ENCODE measurements at places on chromosomes 5 and 9. TPM values are rescaled to one million over a fixed set of nuclear protein-coding genes. Genes with fewer than 3 reads are reported as not detected.

Gene SMIM27
- 7.8 TPM for total RNA-seq

Gene ACOT12
- total RNA-seq = not detected

Gene GLDC
- total RNA-seq = 1.3 TPM

Gene RMRP
- 3,234 TPM for total RNA-seq

Gene CER1
- total RNA-seq = not detected

- no peak for DNase-seq
Measured at GRCh38 chr9:128705051-128705965, 3.0 kb downstream of the PKN3 start.

DNA sequence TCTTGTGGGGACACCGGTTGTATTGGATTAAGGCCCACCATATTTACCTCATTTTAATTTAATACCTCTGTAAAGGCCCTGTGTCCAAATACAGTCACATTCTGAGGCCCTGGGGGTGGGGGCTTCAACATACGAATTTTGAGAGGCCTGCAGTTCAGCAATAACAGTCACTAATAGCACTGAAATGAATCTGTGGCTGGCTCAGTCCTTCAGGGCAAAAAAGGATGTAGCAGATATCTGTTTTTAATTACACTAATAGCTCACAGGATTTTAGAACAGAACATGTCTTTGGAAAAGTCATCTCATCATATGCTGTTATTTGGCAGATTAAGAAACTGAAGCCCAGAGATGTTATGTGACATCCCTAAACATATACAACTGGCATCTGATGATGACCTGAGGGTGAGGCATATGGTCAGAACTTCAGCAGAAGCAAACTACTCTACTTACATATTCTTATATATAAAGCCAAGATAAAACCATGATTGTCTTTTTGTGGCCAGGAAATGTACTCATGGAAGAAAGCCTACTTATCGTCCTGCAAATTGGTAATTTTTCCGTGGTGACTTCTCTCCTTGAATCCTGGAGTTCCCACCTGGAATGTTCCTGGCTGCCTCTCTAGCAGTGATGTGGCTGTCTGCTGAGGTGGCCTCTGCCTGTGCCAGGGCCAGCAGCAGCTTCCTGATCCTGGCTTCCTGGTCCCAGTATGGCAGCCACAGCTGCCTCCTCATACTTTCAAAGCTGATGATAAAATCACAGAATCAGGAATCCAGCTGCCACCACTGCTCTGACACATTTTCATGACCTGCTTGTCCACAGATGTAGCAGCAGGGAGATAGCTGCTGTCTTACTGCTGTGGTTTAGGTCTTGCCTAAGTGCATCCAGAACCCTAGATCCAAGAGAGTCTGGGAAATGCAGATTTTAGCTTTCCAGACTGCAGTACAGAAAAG lies 72.1 kb upstream of the ANKRD55 start:
- DNase-seq = no peak

GRCh38 chr5:39058178-39058921 lies 15.8 kb downstream of the RICTOR start:
- DNase-seq = no peak

DNA sequence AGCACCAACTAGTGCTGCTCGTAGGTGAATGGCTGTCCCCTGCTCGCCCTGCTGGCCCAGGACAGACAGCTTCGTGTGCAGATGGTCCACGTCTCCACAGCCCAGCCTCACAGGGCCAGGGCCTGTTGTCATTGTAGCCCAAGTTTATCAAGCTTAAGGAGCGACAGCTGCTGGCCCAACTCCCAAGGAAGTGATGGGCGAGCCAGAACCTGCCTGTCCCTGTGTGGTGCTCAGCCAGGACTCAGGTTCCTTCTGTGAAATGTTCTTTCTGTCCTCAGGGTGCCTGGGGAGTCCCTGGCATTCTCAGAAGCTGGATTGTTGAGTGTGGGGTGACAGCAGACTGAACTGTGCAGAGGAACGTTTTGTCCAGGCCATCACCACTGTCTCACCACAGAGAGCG lies 16.4 kb downstream of the TRIP13 start:
- peak; percentile 17 for DNase-seq

GRCh38 chr9:134318481-134318891 lies 7.8 kb upstream of the RXRA start:
- no peak for DNase-seq

- no peak for DNase-seq
Measured at GRCh38 chr5:98535901-98536300, 237.6 kb upstream of the RGMB start.

DNA sequence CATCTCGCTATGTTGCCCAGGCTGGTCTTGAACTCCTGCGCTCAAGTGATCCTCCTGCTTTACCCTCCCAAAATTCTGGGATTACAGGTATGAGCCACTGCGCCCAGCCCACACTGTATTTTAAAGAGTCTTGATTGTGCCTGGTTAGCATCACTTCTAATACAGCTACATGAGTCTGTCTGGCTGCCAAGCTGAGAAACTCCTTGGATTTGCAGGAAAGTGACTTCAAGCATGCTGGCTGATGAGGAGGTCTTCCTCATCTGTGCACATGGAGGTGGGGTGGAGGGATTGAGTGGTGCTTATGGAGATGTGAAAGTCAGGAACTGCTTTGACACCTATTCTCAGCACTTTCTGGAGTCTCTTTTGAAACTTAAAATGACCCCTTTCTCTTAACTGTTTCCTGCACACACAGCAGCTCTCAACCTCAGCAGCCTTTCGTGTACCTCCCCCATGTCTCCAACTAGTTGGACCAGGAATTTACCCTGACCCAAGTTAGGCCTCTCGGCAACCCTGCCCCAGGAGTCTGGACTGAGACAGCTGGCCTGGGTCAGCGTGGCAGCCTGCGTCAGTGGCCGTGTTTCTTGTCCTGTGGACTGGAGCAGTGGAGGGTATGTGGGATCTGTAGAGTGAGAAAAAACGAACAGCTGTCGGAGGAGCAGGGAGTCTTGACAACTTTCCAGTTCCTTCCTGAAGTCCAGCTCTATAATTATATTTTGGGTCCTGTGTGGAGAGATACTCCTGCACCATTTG lies 72.5 kb downstream of the ACER2 start:
- DNase-seq = no peak

GRCh38 chr5:97891971-97892370 lies 708.9 kb upstream of the RIOK2 start:
- DNase-seq = no peak

- no peak for DNase-seq
Measured at GRCh38 chr9:108546215-108546614, 309.6 kb downstream of the ACTL7B start.

DNA sequence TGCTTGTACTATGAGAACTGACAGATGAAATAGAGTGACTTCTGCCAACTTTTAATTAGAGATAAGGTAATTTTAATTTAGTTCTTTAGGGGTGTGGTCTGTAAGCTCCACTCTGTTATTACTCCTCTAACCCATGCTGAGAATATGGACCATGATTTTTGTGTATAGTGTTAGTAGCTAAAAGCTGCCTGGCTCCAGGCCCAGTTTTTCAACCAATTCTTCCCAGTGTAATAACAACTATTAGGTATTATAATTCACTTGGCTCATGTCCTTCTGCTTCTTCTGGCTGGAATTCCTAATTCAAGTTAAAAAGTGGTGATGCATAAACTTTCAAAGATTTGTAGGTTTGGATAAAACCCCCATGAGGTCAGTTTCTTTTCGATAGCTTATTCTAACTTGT lies 216.3 kb downstream of the ISL1 start:
- DNase-seq = no peak

DNA sequence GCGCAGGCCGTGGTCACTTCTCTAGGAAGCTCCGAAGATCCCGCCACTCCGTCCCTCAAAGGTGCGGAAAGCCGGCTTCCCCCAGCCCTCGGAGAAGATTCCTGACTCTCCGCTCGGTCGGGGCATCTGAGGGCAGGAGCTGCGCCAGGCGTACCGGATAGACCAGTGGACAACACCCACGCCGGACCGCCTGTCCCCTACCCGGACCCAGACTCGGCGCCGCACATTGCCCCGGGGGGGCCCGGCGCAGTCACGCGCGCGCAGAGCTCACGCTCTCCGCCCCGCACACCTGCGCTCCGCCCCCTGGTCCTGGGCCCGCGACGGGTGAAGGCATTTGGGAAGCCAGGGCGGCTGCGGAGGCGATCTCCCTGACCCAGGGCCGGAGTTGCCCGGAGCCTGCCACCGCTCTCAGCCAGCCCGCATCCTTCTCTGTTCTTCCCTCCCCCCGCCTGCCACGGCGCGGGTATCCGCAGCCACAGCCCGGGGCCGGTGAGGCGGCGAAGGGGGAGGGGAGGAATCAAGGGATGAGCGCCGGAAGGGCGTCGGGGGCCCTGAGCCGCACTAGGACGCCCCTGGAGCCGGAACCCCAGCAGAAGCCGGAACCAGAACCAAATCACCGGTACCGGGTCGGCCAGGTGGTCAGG lies 448 bp downstream of the RELL2 start:
- DNase-seq = no peak
